ENCODE measurements at places on chromosomes 3 and 15. TPM values are rescaled to one million over a fixed set of nuclear protein-coding genes. Genes with fewer than 3 reads are reported as not detected.

Gene C2CD4A
- total RNA-seq: not detected

DNA sequence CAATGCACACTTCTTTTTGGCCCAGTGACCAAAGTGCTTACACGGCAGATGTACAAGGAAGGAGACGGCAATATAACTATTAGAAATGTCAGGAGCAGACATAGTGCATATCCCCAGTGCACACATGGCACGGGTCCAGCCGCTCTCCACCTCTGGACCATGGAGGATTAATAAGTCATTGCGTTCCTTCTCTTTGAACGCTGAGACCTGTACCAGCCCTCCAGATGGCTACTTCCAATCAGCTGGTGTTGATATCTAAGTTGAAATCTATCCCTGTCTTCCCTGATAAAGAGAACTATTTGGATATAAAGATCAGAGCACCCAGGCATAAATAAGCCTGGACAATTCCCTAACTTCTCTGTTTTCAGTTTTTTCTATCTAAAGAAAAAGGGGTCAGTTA is 212.5 kb downstream of the CADPS start:
- DNase-seq: no peak

GRCh38 chr3:172903642-172904320 is 153.3 kb downstream of the ECT2 start:
- peak; percentile 20 for DNase-seq

DNA sequence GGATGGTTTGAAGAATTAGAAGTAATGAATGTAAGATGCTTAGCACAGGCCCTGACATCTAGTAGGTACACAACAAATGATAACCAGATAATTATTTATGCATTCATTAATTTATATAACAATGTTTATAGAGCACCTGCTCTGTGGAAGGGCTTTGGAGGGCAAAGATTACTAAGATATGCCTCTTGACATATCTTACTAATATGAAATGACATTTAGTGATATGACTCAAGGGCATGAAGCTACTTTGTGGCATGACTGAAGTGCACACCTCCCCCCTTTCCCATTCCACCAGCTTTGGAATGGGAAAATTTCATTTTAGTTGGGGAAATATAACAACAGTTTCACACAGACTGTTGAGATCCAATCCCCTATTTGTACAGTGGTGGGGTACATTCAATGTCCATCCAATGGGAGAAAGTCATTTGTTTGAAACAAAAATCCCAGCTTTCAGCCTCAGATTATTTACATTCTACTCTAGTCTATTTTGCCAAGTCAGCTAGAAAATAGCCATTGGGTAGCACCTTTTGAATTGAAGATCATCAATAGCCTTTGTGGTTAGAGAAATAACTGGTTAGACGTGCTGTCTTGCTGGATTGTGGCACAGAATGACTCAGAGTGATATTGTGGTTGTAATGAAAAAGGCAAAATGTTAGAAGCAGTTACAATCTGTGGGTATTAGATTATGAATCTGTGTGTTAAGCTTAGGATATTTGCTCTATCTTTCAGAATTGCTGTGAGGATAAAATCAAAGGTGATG is 72.9 kb downstream of the MOBP start:
- no peak for DNase-seq

DNA sequence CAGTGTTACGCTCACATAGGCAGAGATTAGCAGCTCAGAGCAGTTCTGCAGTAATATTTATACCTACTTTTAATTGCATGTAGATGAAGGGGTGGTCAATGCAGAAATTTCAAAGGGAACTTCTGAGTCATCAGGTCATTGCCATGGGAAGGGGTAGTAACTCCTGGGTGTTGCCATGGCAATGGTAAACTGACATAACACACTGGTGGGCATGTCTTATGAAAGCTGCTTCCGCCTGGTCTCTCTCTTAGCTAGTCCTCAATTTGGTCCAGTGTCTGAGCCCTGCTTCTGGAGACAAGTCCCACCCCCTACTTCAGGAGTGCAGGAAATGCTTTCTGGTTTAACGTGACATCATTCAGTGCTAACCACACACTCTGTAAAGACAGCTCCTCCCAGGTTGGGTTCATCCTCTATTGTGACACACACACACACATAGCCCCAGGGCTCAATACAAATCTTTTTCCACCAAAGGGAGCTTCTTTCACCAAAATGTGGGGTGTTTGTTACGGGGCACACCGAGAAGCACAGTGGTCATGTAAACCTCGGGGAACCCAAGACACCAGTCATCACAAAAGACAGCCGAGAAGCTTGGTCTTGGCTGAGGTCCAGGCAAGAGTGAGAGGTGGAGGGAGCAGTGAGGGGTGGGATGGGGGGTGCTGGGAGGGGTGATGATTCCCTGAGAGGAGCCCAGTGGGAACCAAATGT is 74.5 kb downstream of the TLE3 start:
- no peak for DNase-seq

GRCh38 chr3:155185631-155186071 is 105.5 kb downstream of the MME start:
- DNase-seq: no peak

Gene SLC27A2
- not detected for total RNA-seq
